ENCODE measurements at places on chromosomes 6 and 20. TPM values are rescaled to one million over a fixed set of nuclear protein-coding genes. Genes with fewer than 3 reads are reported as not detected.

GRCh38 chr6:52746213-52746612, 17.1 kb downstream of the GSTA2 start:
- H3K27me3 ChIP-seq: no peaks in the 10 kb centered on the region
- H3K27ac ChIP-seq: no peak overlapping the region
- H3K36me3 ChIP-seq: no peaks in the 10 kb centered on the region
- H3K4me1 ChIP-seq: no peaks in the 10 kb centered on the region

DNA sequence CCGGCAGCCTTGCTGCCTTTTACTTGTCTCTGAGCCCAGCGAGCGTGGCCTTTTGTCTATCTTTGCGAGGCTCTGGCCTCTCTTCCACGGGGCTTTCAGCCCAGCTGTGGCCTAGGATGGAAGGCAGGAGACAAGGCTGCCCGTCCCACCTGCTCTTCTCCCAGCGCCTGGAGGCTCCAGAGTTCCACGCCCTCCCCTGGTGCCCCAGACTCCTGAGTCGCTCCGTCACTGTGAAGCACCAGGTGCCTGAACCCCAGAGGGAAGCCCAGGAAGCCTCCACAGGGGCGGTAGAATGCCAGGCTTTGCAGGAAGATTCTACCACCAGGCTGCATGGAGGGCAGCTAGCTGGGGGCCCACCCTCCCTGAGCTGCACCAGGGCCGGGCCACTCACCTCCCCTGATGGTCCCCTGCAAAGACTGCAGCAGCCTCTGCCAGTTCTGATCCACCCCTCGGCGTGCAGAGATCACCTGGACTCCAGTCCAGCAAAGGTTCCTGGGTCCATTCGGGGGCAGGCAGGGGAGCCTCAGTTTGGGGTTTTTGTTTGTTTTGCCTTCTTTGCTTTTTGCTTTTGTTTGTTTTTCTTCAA, 384.6 kb downstream of the CDH4 start:
- no peaks in the 10 kb centered on the region for H3K27me3 ChIP-seq
- no peak overlapping the region for H3K4me3 ChIP-seq

GRCh38 chr6:68238097-68238601, 396.9 kb upstream of the ADGRB3 start:
- no peaks in the 10 kb centered on the region for H3K4me1 ChIP-seq
- H3K27me3 ChIP-seq: no peaks in the 10 kb centered on the region
- no peak for DNase-seq
- H3K27ac ChIP-seq: no peak overlapping the region
- no peak overlapping the region for H3K4me3 ChIP-seq

DNA sequence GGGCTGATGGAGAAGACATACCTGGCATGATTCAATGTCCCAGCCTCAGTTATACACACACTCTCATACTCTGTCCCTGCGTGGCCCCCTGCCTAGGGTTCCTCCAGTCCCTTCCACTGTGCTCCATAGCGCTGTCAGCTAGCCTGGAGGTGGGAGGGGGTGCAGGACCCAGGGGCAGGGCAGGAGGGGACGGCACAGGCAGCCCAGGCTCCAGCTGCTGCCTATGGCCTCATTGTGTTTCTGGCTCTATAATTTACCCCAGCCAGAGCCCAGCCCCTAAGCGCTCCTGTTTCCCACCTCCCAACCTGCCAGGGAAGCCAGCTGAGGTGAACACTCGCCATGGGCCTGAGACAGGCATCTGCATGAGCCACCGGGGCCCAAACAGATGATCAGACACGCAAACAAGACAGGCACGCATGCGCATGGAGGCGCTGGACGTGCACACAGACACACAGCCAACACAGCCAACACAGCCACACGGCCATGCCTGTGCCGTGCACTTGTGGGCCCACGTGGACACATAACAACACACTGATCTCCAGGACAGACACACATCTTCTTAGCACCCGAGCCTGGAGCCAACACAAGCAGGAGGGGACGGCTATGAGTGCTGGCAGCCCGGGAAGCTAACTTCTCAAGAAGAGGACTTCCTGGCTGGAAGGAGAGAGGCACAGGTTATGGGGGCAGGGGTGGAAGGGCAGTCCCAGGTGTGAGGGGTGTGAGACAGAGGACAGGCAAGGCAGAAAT, 124.9 kb downstream of the GRM4 start:
- no peaks in the 10 kb centered on the region for H3K4me1 ChIP-seq
- no peak overlapping the region for H3K4me3 ChIP-seq
- H3K36me3 ChIP-seq: no peaks in the 10 kb centered on the region
- DNase-seq: peak; percentile 61
- no peaks in the 10 kb centered on the region for H3K27me3 ChIP-seq

GRCh38 chr6:12351672-12352071, 61.5 kb downstream of the EDN1 start:
- H3K4me3 ChIP-seq: no peak overlapping the region
- DNase-seq: no peak
- H3K36me3 ChIP-seq: no peaks in the 10 kb centered on the region
- no peak overlapping the region for H3K27ac ChIP-seq
- H3K4me1 ChIP-seq: peaks cover 5% of the 10 kb centered on the region

DNA sequence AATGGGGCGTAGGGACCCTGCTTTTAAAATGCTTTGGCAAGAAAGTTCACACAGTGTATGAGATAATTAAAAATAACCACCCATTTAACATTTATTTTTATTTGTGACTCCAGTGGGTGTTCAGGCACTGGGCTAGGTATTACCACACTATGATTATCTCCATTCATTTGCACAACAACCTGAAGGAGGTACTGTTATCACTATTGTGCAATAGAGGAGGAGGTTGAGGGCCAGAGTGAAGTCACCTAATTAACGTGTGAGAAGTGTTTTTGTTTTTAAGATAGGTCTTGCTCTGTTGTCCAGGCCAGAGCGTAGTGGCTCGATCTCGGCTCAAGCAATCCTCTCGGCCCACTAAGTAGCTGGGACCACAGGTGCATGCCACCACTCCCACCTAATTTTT, 29.2 kb downstream of the MAK start:
- DNase-seq: no peak
- no peaks in the 10 kb centered on the region for H3K4me1 ChIP-seq
- no peak overlapping the region for H3K27ac ChIP-seq
- H3K27me3 ChIP-seq: no peaks in the 10 kb centered on the region

DNA sequence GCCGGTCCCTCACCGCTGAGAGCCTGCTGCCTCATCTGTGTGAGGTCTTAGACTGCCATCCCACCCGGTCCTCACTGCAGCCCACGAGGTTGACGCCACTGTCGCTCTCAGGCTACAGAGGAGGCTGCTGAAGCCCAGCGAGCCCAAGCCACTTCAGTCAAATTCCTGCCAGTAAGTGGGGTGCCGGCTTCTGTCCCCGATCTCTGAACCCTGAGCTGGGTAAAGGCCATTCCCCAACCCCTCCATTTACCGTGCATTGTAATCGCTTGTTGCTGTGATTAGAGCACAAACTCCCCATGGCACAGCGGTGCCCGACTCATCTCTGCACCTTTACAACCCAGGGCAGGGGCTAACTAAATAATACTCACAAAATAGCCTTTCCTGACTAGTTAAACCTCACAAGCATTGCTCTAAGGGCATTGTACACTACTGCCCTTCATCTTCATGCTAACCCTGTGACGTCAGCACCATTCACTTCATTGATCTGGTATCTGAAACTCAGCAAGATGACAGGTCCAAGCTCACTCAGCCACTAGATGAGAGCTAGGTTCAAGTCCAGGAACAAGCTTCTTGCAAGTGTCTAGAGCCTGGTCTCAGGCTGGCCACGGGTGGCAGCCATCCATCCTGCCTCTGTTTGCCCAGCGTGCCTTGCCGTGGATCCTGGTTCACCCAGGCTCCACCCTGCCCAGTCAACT, 122.7 kb downstream of the BCAS1 start:
- no peak overlapping the region for H3K4me3 ChIP-seq
- H3K36me3 ChIP-seq: no peaks in the 10 kb centered on the region
- no peak for DNase-seq
- no peak overlapping the region for H3K27ac ChIP-seq
- no peaks in the 10 kb centered on the region for H3K27me3 ChIP-seq

- no peaks in the 10 kb centered on the region for H3K4me1 ChIP-seq
- no peaks in the 10 kb centered on the region for H3K36me3 ChIP-seq
- no peak overlapping the region for H3K27ac ChIP-seq
- no peak overlapping the region for H3K4me3 ChIP-seq
- DNase-seq: no peak
Measured at GRCh38 chr6:43873806-43874714, 104.0 kb downstream of the VEGFA start.

DNA sequence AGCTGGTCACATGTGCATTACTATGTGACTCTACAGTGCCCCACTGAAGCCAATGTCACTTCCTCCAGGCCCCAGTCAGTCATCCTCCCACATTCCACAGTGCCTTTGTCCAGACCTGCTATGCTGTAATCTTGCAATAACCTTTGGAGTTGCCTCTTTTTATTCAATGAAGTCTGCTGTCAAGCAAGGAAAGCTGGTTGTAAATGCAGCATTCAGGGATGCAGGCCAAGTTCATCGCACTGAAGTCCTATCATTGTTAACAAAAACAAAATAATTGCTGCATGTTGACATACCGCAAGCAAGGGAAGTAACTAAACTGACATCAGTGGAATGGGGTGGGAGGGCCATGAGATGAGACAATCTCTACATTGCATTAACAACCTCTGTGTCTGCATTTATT, 131.2 kb upstream of the CDYL start:
- H3K4me1 ChIP-seq: no peaks in the 10 kb centered on the region
- no peaks in the 10 kb centered on the region for H3K36me3 ChIP-seq
- H3K27me3 ChIP-seq: no peaks in the 10 kb centered on the region
- no peak overlapping the region for H3K27ac ChIP-seq

DNA sequence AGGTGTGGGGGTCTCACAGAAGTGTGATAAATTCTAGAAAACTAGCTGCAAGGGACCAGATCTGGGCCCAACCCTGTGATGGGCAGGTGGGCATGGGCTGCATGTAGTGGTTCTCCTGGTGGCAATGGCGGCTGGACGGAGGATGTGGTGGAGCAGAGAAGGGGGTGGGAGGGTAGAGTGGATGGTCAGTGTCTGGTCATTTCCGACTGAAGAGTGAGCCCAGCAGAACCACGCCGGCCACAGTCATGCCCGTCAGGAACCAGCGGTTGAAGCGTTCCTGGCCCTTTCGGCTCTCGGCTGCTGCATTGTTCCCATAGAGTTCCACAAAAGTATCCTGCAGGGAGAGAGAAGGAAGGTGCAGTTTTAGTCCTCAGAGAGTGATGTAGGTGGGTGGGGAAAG, 28.0 kb downstream of the COX4I2 start:
- no peak overlapping the region for H3K4me3 ChIP-seq
- DNase-seq: no peak
- no peaks in the 10 kb centered on the region for H3K27me3 ChIP-seq
- no peak overlapping the region for H3K27ac ChIP-seq

DNA sequence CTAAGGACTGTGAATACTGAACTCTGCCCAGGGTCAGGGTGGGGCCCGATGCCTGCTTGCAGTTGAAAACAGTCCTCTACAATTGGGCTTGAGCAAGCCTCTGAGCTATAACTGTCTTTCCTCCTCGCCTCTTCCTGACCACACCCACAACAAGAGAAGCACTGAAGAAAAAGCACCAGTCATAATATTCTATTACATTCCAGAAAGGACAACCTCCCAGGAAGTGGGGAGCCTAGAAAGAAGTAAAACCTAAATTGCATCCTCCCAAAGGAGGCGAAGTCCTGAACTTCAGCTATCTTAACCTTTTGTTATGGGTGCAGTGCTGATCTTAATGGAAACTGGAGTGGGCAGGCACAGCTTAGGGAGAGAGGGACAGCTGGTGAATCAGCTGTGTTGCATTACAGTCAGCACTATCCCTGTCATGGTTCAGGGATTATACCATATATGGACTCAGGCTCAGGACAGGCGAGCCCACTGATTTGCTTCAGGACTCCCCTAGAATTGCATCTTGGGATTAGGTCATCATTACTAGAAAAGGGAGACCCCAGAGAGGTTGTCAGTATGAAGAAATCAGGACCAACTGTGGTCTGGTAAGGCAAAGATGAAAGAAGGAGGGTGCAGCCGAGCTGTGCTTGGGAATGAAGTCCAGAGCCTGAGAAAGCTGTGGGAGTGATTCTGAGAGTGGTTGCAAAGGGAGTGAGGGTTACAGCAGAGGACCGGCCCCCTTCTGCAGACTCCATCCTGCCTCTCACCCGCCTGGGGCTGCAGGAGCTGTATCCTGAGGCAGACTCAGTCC, 18.3 kb upstream of the TRAM2 start:
- no peaks in the 10 kb centered on the region for H3K36me3 ChIP-seq
- no peak for DNase-seq
- H3K27ac ChIP-seq: peak overlapping the region; percentile 50

DNA sequence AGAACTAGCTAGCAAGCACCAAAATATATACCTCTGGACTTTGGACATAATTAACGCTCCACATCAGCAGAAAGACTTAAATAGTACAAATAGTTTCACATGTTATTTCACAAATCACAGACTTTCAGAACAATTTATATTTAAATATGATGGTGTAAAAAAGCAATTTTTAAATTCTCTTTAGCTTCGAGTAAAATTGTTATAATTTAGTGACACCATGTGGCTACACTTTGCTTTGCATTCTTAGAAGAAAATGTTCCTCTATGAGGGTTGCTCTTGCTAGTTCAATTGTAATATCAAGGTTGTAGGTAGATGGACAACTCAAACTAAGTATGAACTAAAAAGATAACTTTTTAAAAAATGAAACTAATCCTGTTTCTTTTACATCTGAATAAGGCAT, 69.0 kb downstream of the BTBD9 start:
- H3K27ac ChIP-seq: no peak overlapping the region
- no peaks in the 10 kb centered on the region for H3K36me3 ChIP-seq
- H3K4me1 ChIP-seq: no peaks in the 10 kb centered on the region
- no peak overlapping the region for H3K4me3 ChIP-seq
- H3K27me3 ChIP-seq: no peaks in the 10 kb centered on the region

DNA sequence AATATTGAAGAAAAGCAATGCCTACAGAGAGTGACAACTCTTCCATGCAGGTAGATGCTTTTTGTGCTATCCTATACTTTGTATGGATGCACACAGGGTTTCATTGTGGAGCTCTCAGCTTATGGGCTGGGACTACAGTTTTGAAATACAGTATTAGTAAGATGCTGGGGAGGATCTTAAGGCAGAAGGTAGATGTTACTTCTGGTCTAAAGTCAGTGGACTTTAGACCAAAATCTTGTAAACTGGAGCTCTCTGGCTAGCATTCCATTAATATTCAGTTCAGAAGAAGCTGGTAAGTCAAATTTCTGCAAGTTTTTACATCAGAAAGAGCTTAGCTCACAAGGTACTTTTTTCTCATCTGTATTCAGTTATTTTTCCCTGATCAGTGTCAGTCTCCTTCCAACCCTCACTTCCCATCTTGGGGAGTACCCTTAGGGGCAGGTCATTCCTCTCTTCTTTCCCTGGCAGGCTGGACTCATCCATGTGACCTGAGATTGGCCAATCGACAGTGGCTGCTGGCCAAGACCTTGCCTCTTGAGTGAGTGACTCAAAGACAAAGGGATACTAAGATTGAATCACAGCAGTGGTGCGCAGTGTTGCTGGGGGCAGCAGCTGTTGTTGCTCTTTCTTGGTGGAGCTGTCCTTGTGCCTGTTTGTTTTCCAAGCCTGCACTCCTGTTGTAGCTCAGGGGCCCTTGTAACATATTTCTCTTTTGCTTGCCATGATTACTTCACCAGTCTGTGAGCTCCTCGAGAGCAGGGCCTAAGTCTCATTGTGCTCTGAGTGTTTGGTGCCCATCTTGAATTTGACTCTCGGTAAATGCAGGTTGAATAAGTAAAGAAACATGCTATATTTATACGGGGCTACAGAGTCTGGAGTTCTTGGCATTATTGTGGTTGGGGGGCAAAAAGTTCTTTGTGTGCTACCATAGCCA, 2.8 kb upstream of the PHF20 start:
- no peaks in the 10 kb centered on the region for H3K36me3 ChIP-seq
- peak; percentile 96 for DNase-seq
- H3K4me1 ChIP-seq: no peaks in the 10 kb centered on the region
- H3K4me3 ChIP-seq: no peak overlapping the region
- H3K27ac ChIP-seq: no peak overlapping the region
- H3K27me3 ChIP-seq: no peaks in the 10 kb centered on the region

Gene DUSP15
- total RNA-seq: 2.4 TPM
